Karpas-422 (cell line): ENCODE measurements at places on chromosomes 3 and 15.

DNA sequence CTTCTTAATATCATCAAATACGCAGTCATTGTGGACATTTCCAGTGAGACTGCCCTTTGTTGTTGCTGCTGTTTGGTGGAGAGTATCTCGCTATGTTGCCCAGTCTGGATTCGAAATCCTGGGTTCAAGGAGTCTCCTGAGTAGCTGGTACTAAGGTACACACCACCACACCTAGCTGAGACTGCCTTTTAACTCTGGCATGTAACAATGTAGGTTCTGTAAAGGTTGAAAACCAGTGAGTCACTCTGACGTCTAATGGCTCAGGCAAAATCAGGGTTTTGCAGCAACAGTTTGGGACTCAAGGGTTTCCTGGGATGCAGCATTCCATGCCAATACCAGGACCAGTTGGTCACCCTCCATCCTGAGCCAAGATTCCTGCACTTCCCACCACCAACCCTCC, 52.2 kb downstream of the AQP9 start:
- DNase-seq: no peak

DNA sequence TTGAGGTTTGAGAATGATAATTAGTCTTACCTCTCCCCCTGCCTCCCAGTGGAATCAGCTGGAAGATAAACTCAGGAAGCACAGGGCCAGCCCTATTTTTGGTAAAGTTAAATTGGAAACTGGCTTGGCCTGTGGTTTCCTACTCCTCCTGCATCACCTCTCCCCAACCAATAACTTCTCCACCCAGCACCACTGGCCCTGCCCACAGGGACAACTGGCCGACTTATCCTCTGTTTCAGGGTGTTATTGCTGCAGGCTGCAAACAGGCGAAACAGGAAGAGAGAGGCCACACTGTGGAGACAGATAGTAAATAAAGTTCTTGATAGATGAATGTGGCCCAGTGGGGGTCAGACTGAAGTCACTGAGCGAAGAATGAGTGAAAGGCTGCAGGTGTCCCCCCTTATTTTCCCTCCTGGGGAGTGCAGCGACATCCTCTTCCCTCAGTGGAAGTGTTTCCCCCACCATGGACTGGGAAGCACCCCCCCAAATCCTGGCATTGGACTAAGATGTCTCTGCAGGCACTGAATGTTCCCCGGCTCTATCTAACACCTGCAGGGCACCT, 47.1 kb downstream of the PDIA5 start:
- no peak for DNase-seq

- DNase-seq: no peak
Measured at GRCh38 chr3:104145164-104145563, 1221.5 kb upstream of the ALCAM start.

DNA sequence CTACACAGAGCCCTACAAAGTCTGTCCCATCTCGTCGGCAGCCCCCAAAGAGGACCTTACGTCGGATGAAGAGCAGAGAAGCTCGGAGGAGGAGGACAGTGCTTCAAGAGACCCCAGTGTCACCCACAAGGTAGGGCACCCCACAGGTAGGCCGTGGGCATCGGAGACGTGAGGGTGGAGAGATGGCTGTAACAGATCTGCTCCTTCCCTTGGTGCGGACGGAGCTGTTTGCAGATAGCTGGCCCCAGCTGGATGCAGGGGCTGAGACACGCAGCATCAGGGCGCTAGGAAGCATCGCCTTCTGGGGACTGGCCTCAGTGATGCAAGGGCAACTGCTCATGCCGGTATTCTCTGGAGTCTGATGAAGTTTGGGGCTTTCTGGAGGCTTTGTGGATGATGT, 45.4 kb downstream of the FGD5 start:
- no peak for DNase-seq

GRCh38 chr15:83276661-83277060, 7.8 kb downstream of the BNC1 start:
- DNase-seq: no peak

GRCh38 chr15:52463638-52464037, 65.0 kb downstream of the MYO5A start:
- DNase-seq: peak; percentile 75

- DNase-seq: peak; percentile 91
Measured at GRCh38 chr3:195849322-195850074, 37.8 kb upstream of the MUC4 start.

GRCh38 chr3:50427217-50427616, 67.9 kb upstream of the TMEM115 start:
- no peak for DNase-seq
